ENCODE measurements at places on chromosomes 1 and 21. TPM values are rescaled to one million over a fixed set of nuclear protein-coding genes. Genes with fewer than 3 reads are reported as not detected.

AMY2A gene
- not detected for total RNA-seq

FHAD1 gene
- total RNA-seq: 0.20 TPM

IRF6 gene
- 24.3 TPM for total RNA-seq

DIP2A gene
- 33.6 TPM for total RNA-seq

S100A8 gene
- total RNA-seq: not detected

FCGR3B gene
- total RNA-seq: not detected

LCE2A gene
- not detected for total RNA-seq

HPDL gene
- 7.2 TPM for total RNA-seq

CLCA4 gene
- total RNA-seq: not detected

AKT3 gene
- total RNA-seq: 76.5 TPM

GUCA2B gene
- not detected for total RNA-seq

CYP4X1 gene
- total RNA-seq: 1.6 TPM

NCAM2 gene
- total RNA-seq: 0.40 TPM

TSSK3 gene
- total RNA-seq: 0.20 TPM

CFHR1 gene
- 0.07 TPM for total RNA-seq

CSF1 gene
- total RNA-seq: 26.7 TPM

RAB7B gene
- total RNA-seq: 0.59 TPM

VAV3 gene
- total RNA-seq: 1.1 TPM

CYP2J2 gene
- total RNA-seq: 0.42 TPM

LDLRAD1 gene
- total RNA-seq: not detected

CELA3A gene
- not detected for total RNA-seq

FCRL4 gene
- total RNA-seq: not detected
